Mammary epithelial cell (primary cell): ENCODE measurements at places on chromosomes 2 and 18.

DNA sequence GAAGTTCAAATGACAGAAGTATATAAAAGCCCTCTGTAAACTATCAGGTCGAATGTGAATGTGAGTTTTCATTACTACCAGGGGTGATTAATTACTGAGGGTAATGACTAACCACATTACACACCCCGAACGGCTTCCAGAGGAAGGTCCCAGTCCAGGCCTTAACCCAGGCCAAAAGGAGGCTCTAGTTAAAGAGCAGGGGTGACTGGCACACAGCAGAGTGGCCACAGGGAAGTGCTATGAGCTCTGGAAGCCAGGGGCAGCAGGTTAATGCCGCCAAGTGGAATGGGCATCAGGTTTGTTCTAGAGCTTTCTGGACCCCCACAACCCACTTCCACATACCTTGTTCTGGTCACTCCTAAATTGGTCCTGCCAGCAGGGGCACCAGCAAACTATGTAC lies 87.7 kb downstream of the BCL11A start:
- DNase-seq, result peak; percentile 48

GRCh38 chr2:77147153-77147552 lies 375.0 kb downstream of the LRRTM4 start:
- no peak for DNase-seq

DNA sequence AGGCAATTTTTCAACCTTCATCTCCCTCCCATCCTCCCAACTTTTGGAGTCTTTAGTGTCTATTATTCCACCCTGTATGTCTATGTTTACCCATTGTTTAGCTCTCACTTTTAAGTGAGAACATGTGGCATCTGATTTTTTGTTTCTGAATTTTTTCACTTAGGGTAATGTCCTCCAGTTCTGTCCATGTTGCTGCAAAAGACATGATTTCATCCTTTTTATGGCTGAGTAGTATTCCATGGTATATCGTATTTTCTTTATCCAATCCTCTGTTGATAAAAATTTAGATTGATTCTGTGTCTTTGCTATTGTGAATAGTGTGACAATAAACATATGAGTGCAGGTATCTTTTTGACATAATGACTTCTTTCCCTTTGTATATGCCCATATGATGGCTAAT lies 48.2 kb downstream of the G6PC2 start:
- no peak for DNase-seq

DNA sequence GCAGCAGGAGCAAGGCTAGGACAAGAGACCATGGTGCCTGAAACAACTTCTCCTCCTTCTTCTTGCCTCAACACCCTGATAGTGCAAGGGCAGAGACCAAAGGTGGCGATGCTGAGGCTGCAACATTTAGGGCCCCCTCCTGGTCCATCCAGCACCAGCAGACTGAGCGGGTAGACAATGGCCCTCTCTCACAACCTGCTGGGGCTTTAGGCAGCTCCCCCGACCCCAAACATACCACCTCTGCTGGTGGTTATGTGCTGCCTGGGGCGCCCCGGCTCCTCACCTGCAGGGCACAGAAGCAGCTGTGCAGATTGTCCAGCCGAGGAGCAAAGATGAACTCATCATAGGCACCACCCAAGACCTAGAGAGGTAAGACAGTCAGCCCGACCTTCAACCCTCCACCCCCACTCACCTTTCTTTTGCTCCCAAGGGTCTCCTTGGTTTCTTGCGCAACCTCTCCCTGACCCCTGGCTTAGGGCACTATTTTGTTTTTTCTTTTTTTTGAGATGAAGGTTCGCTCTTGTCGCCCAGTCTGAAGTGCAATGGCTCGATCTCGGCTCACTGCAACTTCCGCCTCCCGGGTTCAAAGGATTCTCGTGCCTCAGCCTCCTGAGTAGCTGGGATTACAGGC lies 3.5 kb downstream of the DNPEP start:
- no peak for DNase-seq

DNA sequence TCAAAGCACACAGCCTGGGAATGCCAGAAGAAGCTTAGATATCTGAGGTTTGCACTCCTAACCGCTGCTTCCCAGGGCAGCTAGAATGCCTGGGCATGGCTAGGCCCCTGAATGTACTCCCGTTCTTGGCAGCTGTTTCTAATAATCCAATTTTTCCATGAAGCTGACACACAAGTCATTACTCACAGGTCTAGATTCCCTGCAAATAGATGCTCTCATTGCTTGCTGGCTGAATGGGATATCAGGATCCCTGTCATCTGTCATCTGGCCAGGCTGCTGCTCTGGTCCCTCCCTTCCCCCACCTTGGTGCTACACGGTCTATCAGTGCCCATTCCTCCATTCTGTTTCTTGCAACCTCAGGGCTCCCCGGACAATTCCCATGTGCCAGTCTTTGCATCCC lies 40.7 kb upstream of the TEX51 start:
- DNase-seq, result no peak

DNA sequence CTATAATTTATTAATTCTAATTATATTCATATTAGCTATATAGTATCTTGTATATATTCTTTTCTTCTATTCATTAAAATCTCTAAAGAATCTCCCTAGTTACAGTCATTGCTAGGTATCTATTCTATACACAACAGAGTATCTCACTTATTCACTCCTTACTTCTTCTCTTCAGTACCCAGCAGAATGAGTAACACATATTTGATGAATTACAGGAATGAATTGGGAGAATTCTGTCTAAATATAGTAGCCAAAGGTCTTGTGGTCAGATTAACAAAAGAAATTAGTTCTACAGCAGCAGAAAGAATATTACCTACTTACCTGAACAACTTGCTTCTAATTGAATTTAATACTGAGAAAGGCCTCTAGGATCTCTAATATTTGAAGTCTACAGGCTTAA lies 758.0 kb upstream of the ZEB2 start:
- DNase-seq, result peak; percentile 54

- DNase-seq, result peak; percentile 37
These were observed 28.2 kb upstream of the BCL11A start for GRCh38 chr2:60581433-60582282.

GRCh38 chr2:180573951-180574350 lies 406.5 kb upstream of the UBE2E3 start:
- DNase-seq, result peak; percentile 88

- peak; percentile 89 for DNase-seq
These were observed 61.0 kb downstream of the RBMS1 start for GRCh38 chr2:160432633-160433032.

- no peak for DNase-seq
These were observed 100.2 kb downstream of the CRIM1 start for GRCh38 chr2:36455788-36456187.

DNA sequence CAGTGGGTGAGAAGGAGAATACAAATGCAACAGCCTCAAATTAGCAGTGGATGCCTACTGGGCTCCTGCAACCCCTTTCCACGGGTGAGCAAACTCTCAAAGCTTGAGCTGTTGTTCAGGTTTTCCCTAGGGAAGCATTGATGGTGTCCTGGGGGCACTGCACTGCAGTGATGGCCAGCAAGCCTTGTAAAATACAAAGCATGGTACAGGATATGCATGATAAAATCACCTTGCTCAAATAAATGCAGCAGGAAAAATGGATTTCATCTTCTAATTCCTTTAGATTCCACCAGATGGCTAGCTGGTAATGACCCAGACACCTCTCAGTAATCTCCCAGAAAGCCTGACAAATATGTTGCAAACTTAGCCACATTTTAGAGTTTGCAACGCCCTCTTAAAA lies 698.2 kb downstream of the TRIB2 start:
- DNase-seq, result no peak

DNA sequence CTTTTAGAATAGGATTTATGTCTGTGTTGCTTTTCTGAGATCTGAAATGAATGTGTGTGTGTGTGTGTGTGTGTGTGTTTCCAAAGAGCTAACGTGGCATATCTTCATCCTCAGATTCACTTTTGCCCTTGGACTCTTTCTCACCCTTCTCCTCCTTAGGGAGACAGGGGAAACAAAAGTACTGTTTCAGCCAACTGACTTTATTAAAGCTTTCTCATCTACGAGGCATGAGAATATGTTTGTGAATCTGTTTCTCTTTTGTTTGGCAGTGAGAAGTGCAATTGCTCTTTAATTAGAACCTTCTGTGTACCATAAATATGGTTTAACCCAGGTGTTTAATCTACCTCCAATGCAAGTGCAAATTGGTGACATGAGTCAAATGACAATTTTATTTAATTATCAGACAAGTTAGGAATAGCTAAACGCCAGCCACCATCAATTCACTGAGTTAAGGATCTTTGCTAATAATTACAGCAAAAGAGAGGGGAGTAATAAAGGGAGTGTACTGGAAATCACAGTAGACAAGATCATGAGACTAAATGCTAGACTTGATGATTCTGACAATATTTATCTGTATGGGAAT lies 186.4 kb upstream of the COL3A1 start:
- no peak for DNase-seq

DNA sequence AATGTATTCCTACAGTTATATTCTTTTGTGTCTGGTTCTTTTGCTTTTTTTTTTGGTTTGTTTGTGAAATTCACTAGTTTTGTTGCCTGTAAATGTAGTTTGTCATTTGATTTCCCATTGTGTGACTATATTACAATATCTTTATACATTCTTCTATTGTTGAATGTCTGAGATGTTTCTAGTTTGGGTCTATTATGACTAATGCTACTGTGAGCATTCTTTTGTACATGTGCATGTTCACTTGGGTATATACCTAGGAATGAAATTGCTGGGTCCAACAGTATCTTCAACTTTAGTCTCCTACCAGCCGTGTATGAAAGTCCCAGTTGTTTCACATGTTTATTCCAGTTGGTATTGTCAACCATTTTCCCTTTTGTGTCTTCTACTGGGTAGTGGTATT lies 112.7 kb upstream of the RBMS1 start:
- DNase-seq, result no peak

- no peak for DNase-seq
These were observed 381.3 kb downstream of the SOX11 start for GRCh38 chr2:6073191-6074088.

DNA sequence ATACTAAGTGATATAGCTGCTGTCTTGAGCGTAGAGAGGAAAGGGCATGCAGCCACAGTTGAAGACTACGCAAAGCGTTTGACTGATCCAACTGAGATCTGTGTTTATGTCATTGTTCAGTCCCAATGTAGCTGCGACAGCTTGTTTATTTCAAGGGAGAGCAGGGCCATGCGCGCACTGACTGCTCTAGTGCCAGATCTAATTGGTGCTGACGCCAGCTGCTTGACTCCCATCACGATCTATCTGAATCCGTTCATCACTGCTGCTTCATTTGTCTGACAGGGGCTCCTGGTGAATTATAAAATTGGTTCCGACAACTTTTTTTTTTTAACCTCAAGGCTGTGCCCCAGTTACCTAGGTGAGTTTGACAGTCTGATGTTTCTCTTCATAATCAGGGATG lies 75.7 kb downstream of the CHST9 start:
- DNase-seq, result no peak

DNA sequence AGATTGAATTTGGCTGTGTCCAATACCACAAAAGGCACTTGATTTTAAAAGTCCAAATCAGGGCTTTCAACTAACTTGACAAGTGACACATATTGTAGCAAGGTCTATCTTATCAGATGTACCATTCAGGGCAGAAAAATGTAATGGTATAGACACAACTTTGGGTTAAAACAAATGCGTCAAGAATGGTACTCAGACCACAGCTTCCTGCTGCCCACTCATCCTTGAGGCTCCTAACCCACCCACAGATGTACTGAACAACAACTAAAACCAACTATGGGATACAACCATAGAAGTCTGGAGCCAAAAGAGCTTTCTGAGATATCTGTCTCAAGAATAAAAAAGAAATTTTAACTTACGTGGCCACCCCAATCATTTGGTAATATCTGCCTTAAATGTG lies 105.2 kb downstream of the RBM43 start:
- DNase-seq, result peak; percentile 8

DNA sequence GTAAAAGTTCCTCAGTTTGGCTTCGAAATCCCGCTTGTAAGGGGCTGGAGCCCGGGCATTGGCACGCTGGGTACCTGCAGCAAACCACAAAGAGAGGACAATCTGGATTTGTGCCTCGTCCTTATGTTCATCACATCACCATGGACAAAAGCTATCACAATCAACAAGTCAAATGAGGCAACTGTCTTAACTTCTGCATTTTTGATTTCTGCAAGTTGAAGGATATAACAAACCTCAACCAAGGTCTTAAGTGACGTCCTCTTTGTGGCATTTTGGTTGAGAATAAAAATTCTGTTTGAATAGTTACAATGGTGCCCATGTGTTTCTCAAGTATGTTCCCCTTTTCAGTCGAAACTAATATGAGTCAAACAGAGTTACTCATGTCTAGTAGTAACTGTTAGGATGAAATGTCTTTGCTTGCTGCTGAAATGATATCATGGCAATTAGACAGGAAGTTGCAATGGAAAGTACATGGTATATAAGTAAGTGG lies 70.8 kb upstream of the STK17B start:
- DNase-seq, result peak; percentile 87

GRCh38 chr18:45974088-45974536 lies 7.0 kb upstream of the EPG5 start:
- peak; percentile 76 for DNase-seq

GRCh38 chr2:112767693-112768330 lies 3.4 kb upstream of the CKAP2L start:
- no peak for DNase-seq

GRCh38 chr2:81304154-81304830 lies 999.7 kb upstream of the LRRTM1 start:
- DNase-seq, result no peak

- DNase-seq, result peak; percentile 44
These were observed 749 bp downstream of the STK25 start for GRCh38 chr2:241507430-241508239.

GRCh38 chr18:12657684-12658425 lies at the start of gene SPIRE1:
Gene SPIRE1, minus strand, starts transcription at chr18:12658107. Its CDS starts 241 bp downstream, at chr18:12657866.
- peak; percentile 64 for DNase-seq

GRCh38 chr2:85887566-85888019 lies 1.2 kb downstream of the ST3GAL5 start:
- DNase-seq, result peak; percentile 56

DNA sequence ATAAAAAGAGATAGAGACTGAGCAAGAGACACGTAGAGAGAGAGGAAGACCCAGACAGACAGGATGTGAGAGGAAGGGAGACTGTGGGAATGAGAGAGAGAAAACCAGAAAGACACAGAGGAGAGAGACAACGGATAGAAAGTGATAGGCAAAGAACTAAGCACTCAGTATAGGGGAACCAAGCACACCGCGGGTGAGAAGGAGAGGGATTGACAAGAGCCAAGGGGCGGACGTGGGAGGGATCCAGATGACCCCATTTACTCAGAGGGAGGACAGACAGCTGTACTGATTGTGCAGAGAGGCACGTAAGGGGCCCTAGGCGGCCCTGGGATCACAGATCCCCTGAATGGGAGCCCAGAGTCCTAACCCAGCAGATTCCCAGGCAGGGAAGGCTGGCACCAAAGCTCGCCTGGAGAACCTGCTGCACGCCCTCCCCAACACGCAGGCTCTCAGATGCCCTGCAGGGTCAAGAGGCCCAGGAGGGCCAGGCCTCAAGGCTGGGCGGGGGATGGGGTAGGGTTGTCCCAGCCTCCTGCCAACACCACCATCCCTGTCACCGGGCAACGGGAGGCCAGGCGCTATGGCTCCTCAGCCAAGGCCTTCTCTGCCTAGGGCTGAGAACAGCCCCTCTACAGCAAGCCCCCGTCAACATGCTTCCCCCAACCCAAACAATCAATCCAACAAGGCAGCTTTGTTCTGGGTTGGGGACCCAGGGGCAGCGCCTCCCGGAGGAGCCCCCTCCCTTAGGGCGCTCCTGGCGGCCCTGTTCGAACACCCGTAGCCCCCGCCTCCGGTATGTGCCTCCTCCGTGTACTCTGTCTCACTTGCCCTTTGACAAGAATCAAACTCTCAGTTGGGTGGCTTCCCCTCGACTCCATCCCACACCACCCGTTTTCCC lies 579 bp downstream of the LOXL3 start:
- DNase-seq, result no peak
